ENCODE measurements at places on chromosomes 4 and X.

- DNase-seq = no peak
Observed at GRCh38 chr4:25346913-25347312, 30.1 kb upstream of the ANAPC4 start.

DNA sequence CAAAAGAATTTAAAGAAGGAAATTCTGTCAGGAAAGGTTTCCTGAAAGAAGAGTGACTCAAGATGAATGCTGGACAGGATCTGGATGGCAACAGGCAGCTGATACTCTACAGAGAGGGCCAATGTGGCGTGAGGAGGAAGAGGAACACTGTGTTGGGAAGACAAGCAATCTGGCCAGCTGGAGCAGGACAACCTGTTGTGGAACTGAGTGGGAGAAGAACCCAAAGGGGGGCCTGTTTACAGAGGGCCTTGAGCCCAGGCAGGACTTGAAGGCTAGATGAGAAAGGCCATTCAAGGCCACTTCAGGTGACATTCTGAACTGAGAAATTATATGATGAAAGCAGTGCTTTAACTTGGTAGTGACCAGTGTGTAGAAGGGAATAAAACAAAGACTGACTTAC, 8.5 kb downstream of the OTUD4 start:
- DNase-seq = no peak

DNA sequence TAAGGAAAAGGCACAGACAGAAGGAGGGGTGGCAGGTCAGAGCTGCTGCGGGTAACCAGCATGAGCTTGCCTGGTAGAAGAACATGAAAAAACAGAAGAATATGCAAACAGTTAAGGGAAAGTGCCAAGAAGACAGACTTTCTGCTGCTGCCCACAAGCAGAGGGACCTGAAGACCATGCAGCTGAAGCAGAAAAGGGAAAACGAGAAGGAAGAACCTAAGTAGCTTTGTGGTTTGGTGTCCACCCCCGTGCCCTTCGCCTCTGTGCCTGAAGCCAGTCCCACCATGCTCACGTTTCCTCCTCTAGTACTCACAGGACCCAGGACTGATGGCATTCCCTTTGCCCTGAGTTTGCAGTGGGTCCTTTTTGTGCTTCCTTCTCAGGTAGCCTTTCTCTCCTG, 62.8 kb downstream of the UBA6 start:
- no peak for DNase-seq

- no peak for DNase-seq
Observed at GRCh38 chrX:149205937-149206336, 299.2 kb downstream of the IDS start.

GRCh38 chr4:7189475-7190277, 2.7 kb upstream of the SORCS2 start:
- DNase-seq = no peak

DNA sequence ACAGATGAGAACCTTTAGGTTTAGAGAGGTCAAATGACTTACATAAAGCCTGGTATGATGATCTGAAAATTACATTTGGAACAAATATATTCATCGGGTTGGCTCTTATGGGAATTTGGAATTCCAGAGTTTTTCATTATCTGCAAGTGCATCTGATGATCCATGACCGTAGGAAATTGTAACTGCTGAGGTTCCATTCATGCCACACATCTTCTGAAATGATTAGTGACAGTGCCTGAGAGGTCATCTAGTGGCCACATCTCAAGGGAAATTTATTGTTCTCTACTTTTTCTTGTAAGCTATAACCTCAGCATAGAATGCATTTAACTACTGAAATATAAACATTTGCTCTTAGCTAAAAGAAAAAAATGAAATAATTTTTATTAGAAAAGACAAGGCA, 105.8 kb upstream of the NWD2 start:
- no peak for DNase-seq

GRCh38 chr4:138864961-138865720, 150.4 kb upstream of the NOCT start:
- DNase-seq = no peak

DNA sequence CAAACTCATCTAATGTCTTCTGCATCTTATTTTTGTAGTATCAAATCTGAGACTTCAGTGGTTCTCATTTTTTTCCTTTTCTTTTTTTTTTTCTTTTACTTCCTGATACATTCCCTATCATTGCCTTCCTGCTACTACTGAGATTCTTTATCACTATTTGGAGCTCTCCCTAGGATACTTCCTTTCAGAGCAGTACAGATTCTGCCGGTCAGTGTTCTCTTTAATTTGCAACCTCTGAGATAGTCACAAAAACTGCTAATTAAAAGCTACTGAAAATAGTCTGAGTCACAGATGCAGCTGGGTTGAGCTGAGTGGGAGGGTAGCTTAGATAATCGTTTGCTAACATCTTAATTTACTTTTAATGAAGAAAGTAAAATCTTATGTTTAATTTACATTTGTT, 1279.7 kb downstream of the ARAP2 start:
- no peak for DNase-seq

GRCh38 chrX:128818690-128819089, 704.6 kb downstream of the SMARCA1 start:
- DNase-seq = no peak

GRCh38 chr4:148573296-148573695, 131.1 kb upstream of the NR3C2 start:
- DNase-seq = no peak

- no peak for DNase-seq
Observed at GRCh38 chr4:186878203-186878776, 154.6 kb upstream of the FAT1 start.

GRCh38 chrX:55026143-55026542, 4.6 kb downstream of the ALAS2 start:
- no peak for DNase-seq

DNA sequence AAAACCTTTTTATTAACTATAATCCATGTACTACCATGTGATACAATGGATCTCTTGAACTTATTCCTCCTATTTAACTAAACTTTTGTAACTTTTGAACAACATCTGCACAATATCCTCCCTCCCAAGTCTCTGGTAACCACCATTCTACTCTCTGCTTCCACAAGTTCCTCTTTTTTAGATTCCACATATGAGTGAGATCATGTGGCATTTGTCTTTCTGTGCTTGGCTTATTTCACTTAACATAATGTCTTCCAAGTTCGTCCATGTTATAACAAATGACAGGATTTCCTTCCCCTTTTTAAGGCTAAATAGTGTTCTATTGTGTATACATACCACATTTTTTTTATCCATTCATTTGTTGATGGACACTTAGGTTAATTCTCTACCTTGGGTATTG, 28.1 kb downstream of the DCAF8L1 start:
- no peak for DNase-seq

GRCh38 chrX:119970574-119970973, 27.0 kb upstream of the NKAP start:
- no peak for DNase-seq
